ENCODE measurements at places on chromosomes 3 and 15.

- DNase-seq = no peak
These were observed 200.9 kb downstream of the ATP8B4 start for GRCh38 chr15:49918121-49918520.

GRCh38 chr15:65990298-65990981 is 121.1 kb downstream of the RAB11A start:
- no peak for DNase-seq

- no peak for DNase-seq
These were observed 110.3 kb downstream of the LSM3 start for GRCh38 chr3:14288833-14289451.

DNA sequence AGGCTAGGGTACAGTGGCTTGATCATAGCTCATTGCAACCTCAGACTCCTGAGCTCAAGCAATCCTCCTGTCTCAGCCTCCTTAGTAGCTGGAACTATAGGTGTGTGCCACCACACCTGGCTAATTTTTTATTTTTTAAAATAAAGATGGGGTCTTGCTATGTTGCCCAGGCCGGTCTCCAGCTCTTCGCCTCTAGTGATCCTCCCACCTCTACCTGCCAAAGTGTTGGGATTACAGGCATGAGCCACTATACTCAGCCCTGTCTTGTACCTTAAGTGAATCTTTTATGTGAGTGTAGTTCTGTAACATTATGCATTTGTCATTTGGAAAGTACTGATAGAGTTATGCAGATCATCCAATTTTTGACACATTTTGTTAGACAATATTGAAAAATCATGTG is 66.9 kb upstream of the C15orf39 start:
- DNase-seq = no peak

GRCh38 chr3:16069149-16069922 is 105.1 kb upstream of the GALNT15 start:
- DNase-seq = peak; percentile 60

- no peak for DNase-seq
These were observed 12.8 kb downstream of the MAN2A2 start for GRCh38 chr15:90915808-90916440.

DNA sequence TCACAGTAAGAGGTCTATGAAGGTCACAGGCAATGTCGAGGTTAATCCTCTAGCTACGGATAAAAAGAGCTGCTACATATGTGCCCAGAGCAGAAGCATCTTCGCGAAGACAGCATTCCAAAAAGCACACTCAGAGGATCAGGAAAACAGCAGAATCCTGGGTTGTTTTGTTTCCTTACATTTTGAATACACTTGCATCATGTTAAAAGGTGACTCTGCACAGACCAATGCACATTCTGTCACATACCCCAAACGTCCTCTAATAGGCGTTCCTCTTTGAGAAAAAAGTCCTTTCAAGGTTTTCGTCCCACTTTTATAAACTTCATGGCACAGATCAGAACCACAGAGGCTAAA is 52.7 kb downstream of the VGLL4 start:
- DNase-seq = no peak

- peak; percentile 28 for DNase-seq
These were observed 141.4 kb upstream of the MRPS22 start for GRCh38 chr3:139202226-139202958.

DNA sequence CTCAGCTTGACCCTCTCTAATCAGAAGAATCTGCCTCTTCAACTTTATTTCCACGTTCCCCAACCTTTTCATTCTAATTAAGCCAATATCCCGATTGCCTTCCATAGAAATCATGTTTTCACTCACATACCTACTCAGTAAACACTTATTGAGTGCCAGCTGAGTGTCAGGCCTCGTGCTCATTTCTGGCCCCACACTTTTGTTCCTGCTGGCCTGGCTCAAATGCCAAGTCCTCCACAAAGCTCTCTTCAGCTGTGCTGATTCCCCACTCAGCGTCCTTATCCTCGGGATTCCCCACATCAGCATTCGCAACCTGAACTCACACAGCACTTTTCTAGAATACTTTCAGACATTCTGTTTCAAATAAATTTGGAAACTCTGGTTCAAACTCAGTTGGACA is 68.9 kb downstream of the THBS1 start:
- DNase-seq = no peak

DNA sequence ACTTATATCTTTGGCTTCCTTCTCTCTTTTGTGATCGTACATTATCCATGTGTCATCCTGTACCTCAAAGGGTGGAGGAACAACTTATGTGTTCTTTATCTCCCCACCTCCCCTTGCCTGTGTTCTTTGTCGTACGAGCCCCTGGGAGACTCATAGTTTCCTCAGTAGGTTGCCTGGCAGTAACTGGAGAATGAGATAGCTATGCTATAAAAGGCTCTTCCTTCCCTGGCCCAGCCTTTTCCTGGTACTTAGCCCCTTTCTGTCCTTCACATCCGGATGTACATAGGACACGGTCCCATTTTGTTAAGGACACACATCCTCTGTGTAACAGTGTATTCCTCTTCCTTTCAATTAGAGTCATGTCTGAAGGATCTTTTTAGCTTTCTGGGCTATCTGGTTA is 32.1 kb downstream of the PLCL2 start:
- DNase-seq = no peak

GRCh38 chr15:39333896-39334295 is 247.0 kb upstream of the THBS1 start:
- DNase-seq = no peak

DNA sequence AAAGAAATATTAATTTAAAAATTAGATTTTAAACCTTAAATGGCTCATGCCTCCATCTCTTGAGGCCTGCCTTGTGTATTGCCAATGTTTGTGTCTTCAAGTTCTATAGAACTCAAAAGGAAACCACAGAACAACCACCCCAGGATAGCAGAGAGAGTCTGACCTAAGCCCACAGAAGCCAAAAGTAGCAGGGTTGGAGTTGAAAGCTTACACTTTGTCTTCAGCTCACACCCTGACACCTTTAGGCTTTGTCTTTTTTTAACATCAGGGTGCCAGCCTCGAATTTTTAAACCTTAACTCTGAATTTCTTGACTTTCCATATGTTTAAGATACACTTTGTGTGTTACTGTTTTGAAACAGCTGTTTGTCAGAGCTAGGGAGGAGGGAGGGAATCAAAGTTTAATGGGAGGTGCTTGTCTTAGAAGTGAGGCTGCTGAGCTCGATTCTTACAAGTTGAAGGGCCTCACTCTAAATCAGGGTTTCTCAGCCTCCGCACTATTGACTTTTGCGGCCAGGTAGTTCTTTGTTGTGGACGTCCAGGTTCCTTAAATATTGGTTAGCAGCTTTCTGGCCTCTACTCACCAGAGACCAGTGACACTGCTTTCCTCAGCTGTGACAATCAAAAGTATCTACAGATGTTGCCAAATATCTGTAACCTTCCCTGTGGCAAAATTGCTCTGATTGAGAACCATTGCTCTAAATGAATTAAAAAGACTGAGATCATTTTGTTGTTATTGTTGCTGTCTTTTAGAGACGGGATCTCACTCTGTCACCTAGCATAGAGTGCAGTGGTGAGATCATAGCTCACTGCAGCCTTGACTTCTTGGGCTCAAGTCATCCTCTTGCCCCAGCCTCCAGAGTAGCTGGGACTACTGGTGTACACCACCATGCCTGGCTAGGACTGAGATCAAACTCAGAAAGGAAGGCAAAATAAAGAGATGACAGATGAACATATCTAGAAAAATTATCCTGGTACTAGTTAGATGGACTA is 139.2 kb upstream of the EOMES start:
- DNase-seq = no peak

DNA sequence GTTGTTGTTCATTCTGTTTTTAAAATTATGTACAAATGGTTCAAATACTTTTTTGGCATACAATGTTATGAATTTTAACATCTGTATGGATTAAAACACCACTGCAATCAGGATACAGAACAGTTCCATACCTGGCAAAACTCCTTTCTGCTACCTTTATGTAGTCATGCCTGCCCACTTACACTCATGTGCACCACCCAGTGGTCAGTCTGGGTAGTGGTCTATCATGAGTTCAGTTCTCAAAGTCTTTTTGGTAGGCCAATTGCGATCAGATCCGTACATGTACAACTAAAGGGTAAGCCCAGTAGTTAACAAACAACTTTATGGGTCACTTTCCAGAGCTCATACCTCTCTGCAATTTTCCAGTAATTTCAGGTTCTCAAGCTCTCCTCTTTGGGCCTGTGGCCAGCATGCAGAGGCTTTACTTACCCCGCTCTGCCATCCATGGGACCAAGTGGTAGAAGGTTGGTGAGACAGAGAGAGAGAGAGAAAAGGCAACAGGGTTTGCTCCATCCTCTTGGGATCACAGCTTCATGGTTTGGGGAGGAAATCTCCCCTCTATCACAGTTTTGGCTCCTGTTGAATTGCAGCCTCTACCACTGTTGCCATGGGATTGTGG is 63.9 kb upstream of the FAM98B start:
- peak; percentile 65 for DNase-seq

- no peak for DNase-seq
These were observed 4.8 kb downstream of the VEPH1 start for GRCh38 chr3:157498371-157498770.

DNA sequence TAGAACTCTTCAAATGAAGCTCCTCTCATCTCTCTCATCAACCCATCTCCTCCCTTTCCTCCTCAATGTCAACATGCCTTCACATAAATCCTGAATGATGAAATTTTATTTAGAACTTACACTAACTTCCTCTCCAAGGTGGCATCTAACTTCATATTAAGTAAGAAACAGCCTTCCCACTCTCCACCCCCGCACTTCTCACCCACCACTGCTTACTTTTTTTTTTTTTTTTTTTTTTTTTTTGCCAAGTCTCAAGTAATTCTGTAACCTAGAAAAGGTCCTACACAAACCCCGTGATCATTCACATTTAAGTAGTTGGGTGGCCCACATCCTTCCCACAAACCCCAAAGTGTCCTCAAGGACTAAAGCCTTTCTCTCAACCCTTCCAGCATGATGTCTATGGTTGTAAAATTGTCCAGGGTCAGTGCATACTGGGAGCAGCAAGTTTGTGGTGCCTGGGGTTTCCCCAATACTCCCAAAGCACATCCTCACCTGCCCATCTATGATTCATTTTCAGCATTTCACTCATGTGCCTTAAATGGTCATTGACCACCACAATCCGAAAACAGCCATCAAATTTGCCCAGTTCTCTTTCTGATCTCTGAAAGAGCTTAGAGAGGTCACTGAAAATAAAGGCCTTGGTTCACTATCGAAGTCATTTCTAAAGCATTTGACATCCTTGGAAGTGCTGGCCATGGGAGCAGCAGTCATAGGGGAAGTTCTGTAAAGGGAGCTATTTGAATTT is 47.2 kb downstream of the CD86 start:
- no peak for DNase-seq

- DNase-seq = no peak
These were observed 83.6 kb upstream of the TNIK start for GRCh38 chr3:171543759-171544300.

DNA sequence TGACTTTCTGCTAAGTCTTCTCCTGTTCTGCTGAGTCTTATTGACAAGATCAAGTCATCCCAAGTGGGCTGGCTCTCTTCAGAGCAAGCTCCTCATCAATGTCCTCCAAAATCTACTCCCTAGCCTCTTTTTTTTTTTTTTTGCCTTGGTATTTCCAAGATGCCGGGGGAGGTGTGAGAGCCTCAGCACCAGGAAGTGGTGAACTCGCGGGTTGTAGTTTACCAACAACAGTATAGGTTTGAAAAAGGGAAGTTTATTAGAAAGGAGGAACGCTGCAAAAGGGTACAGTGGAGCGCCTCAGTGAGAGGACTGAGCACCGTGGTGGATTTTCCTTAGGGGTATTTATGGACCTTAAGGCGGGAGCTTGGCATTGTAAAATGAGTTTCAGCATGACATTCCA is 94.3 kb upstream of the SGO1 start:
- DNase-seq = no peak

DNA sequence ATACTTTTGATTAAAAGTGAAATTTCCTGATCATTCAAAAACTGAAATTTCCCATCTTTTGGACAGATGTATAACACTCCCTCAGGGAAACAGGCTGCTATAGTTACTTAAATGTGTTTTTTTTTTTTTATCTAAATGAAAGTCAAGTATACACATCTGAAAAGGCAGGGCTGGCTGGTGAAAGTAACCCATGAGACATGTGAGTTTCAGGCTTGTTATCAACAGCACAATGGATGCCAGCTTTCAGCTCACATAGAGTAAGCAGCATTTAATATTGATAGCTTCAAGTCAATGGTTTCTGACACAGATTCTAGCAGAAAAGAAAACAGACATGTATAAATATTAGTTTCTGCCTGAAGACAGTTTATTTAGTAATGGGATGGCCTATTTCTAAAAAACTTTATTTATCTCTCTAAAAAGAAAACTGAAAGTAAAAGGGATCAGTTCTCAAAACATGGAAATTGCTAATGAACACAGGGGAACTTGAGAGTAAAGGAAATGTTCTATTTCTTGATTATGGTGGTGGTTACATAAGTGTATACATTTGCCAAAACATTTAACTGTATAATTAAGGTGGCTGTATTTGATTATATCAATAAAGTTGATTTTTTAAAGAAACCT is 89.7 kb upstream of the CMC1 start:
- no peak for DNase-seq

DNA sequence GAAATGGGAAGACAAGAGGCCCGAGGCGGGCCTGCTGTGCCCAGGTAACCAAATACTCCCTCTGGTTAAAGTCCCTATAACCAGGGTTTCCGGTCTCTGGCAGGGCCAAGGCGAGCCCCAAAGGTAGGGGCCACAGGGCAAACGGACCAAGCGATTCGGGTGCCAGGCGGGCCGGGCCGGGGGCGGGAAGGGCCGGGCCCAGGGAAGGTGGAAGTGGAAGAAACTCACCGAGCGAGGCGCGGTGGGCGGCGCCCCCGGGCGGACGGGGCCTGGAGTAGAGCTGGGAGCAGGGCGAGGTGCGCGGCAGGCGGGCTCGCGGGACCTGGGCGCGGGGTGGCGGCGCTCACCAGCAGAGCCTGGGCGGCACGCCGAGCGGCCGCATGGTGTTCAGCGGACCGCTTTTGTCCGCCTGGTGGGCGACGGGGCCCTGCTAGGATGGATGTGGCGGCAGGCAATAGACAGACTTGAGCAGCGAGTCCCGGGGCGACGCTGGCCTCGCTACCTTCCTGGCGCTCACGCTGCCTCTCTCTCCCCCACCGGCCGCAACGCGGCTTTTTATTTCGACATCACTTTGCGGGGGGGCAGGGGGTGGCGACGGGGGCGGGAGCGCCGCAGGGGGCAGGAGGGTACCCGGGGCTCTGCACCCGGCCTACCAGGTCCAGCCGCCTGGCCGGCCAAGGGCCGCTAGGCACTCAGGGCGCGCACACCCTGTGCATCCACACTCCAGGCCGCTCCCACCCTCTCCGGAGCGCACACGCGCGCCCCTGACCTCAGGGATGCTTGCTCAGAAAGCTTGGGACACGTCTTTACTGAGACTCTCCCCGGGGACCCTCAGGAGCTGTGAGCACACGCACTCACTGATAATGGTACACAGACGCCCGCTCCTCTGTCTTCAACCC is at the start of gene GATA2:
GATA2 (minus strand) TSS at position 531 of the 899 bp plus-strand sequence. CDS start 6,170 bp downstream, outside the sequence.
- no peak for DNase-seq

- no peak for DNase-seq
These were observed 62.2 kb upstream of the ZNF280D start for GRCh38 chr15:56795502-56795901.

All from RWPE1 (cell line).